NCI-H774 (cell line): ENCODE measurements at places on chromosomes 6 and 20.

GRCh38 chr6:157822245-157823000, 623 bp upstream of the SNX9 start:
- DNase-seq = no peak

- DNase-seq = no peak
Measured at GRCh38 chr6:162922563-162923166, 194.9 kb downstream of the PACRG start.

- DNase-seq = no peak
Measured at GRCh38 chr20:24991897-24992486, 559 bp downstream of the APMAP start.

- DNase-seq = no peak
Measured at GRCh38 chr20:31674895-31675827, 37.4 kb downstream of the COX4I2 start.
